ENCODE measurements at places on chromosomes 4 and X.

DNA sequence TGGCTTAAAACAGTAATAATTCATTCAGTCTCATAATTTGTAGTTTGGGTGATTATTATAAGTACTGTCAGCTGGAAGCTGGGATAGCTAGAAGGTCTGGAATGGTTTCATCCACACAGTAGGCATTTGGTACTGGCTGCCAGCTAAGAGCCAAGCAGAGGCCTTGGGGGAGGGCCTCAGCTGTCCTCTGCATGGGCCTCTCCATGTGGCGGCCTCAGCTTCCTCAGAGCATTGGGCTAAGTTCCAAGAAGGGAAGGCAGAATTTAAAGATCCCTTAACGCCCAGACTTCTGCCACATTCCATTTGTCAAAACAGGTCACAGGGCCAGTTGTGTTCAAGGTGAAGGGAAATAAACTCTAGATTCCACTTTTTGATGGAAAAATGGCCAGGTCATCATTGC is 93.3 kb downstream of the NEUROG2 start:
- no peak for DNase-seq

GRCh38 chr4:184348311-184349233 is 125.8 kb downstream of the IRF2 start:
- DNase-seq = no peak

- DNase-seq = no peak
Measured at GRCh38 chr4:93084599-93085305, 743.8 kb upstream of the ATOH1 start.

GRCh38 chr4:68434277-68434676 is 13.0 kb upstream of the TMPRSS11E start:
- no peak for DNase-seq

DNA sequence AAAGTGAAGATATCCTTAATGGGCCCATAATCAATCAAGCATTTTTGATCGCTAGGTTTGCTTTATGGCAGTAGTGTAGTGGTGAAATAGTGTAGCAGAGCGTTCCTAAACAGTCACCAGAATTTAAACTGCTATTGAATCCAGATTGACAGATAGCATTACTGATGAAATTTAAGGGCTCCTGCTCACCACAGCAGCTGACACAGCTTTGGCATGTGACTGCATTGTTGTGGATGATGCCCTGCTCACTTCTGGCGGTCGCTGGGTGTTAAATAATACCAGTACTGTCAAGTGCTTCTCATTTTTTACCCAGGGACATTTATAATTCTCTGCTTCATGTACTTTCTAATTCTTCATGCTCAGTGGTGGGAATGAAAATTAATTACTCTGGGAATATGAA is 102.0 kb upstream of the ARHGAP24 start:
- DNase-seq = no peak

DNA sequence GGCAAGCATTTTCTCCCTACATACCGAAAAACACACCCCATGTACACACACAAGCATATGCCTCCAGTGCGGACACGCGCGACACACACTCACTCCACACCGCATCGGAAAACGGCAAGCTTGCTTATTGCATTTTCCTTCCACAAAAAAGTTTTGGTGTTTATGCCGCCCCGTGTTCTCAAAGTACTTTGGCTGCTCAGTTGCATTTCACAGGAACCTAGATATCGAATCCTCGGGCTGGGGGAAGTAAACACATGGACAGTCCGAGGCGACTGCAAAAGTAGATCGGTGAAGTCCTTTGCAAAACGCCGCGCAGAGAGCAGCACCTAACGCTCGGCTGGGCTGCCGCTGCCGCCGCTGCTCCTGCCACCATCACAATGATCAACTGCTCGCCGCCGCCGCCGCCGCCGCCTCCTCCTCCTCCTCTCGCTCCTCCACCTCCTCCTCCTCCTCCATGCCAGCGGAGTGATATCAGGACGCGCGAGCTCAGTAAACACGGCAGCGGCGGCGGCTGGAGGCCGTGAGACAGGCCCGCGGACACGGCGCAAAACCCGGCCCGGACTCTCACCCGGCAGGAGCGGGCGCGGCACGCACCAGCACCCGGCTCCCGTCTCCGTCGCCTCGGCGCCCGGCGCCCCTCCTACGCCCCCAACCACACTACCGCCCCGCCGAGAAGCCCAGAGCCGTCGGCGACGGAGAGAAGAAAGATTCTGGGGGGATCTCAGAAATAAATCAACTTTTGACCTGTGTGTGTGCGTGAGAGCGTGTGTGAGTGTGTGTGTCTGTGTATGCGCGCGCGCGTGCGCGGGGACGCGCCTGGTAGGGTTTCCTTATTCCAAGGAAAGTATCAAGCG is at the start of gene MAML3:
TSS of gene MAML3 (minus strand) at position 467 of the 854 bp plus-strand sequence. CDS start 857 bp downstream, outside the sequence.
- peak; percentile 88 for DNase-seq
